CD4-positive, alpha-beta T cell treated with Interleukin-15 for 1 hour (primary cell): ENCODE measurements at places on chromosomes 7 and 10.
A peak's percentile ranks its signal among the peaks of the same experiment; 100 is the strongest.

DNA sequence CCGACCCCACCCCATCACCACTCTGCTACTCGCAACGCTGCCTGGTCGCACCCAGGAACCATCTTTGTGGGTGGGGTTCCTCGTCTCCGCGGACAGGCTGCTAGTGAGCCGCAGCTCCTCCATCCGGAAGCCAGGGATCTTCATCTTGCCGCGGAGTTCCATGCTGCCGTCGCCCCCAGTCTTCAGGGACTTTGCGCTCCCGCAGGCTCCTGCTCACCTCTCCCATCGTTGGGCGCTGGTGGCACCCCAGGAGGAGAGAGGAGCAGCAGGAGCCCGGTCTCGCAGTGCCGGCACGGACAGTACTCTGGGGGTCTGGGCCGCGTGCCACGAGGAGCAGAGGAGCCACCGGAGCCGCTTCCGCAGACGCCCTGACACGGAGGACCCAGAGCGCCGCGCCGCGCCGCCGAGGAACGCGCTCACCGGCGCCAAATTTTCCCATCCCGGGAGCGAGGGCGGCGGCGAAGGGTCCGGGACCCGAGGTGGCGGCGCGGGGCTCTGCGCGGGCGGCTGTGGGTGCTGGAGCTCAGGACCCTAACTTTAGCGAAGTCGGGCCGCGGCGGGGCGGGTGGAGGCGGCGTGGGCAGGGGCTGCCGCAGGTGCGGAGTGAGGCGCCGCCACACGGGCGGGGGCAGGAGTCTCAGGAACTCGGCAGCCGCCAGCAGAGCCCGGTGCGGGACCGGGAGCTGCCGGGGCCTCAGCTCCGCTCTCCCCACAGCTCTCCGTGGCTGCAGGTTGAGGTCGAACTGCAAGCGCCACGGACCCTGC is 750.1 kb upstream of the SORCS1 start:
- no peak for DNase-seq

DNA sequence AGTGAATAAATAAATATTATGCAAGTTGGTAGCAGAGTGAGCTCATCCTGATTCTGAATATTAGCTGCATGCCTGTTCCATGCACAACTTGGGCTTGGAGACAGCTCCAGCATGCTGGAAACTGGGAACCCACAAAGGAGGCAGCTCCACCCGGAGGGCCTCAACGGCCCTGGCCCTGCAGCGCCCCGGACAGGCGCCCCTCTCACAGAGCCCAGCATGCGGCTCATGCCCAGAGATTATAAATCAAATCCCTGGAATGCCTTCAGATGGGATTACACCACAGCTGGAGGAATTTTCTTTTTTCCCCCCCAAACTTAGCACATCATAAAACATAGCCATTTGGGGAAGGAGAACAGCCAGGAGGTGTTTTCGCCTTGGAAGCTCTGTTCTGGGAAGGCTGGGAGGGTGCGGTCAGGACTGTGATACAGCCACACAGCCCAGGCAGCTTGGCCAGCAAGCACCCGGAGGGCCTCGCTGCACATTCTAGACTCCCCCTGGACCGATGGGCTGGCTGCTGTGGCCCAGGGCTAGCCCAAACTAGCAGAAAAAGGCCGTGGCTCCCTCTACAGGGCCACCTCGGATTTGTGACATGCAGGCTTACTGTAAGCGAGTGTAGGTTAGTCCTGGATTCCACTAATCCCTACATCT is 102.4 kb downstream of the PTPN20 start:
- no peak for DNase-seq

DNA sequence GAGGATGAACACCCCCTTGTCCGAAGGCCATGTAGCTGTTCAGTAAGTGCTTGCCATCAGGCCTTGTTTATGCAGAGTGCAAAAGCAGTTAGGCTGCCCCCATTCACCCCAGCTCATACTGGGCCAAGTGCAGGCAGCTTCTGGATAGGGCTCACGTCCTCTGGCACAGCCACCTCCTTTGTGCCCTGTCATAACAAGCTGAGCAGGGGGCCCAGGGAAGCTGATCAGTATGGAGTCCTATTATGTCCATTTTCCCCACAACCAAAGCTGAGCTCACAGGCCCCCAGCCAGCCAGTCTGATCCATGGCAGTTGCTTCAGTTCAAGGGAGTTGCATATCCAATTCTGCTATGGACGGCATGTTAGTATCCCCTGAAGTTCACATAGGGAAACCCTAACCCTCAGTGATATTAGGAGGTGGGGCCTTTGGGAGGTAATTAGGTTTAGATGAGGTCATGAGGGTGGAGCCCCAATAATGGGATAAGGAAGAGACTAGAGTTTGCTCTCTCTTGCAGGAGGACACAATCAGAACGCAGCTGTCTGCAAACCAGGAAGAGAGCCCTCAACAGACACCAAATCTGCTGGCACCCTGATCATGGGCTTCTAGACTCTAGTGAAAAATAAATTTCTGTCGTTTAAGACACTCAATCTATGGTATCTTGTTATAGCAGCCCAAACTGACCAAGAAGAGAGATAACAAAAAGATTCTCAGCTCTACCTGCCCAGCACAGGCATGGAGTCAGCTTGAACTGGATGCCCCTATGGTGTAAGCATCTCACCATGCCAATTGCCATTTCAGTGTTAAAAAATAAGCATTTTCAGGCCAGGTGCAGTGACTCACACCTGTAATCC is 155.9 kb downstream of the FGFR2 start:
- DNase-seq = no peak

DNA sequence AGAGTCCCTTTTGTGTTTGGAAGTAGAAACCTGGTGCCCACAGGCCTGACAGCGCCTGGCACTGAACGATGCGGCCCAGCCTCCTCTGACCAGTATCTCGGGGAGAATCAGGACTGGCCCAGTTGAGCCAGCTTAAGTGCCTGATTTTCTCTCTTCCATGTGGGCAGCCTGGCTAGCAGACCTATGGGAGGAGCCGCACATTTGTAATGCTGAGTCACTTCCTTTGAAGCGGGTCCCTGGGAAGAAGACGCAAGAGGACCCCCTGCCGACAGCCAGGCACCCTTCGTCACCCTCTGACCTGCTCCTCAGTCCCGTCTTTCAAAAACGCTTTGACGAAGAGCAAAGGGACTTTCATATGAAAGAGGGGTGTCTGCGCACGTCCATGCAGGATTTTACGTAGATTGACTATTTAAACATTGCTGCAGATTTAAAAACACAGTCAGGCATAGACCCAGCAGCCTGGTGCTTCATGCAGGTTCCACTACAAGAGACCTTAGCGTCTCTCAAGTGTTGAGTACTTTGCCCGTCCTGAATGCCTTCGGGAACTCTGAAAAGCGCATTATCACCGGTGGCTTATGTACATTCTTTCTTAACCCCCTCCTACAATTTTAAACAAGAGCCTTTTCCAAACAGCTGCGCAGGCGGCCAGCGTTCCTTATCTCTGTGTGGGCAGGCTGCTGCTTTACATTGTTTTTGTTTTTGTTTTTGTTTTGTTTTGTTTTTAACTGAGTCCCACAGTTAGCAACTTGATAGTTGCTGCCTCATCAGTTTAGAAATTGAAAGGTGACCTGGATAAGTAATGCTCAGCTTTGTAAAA is 36.5 kb upstream of the AP5Z1 start:
- peak; percentile 54 for DNase-seq

- DNase-seq = no peak
These were observed 19.6 kb upstream of the PRKAR2B start for GRCh38 chr7:107024906-107025305.

GRCh38 chr10:13712837-13713581 is 126.2 kb downstream of the PRPF18 start:
- DNase-seq = peak; percentile 60

DNA sequence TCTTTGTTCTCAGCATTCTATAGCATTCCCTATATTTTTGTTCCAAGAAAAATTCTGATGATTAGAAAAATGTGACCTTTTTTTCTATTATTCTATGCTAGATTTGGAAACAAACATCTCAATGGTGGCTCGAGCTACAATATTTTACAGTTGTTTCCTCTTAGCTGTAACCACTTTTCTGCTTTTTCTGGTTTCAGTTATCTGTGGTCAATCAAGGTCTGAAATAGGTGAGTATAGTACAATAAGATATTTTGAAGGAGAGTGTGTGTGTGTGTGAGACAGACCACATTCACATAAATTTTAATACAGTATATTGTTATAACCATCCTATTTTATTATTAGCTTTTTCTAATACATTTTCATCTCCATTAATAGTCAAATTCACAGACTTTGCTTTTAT is 564.5 kb upstream of the GHITM start:
- no peak for DNase-seq

DNA sequence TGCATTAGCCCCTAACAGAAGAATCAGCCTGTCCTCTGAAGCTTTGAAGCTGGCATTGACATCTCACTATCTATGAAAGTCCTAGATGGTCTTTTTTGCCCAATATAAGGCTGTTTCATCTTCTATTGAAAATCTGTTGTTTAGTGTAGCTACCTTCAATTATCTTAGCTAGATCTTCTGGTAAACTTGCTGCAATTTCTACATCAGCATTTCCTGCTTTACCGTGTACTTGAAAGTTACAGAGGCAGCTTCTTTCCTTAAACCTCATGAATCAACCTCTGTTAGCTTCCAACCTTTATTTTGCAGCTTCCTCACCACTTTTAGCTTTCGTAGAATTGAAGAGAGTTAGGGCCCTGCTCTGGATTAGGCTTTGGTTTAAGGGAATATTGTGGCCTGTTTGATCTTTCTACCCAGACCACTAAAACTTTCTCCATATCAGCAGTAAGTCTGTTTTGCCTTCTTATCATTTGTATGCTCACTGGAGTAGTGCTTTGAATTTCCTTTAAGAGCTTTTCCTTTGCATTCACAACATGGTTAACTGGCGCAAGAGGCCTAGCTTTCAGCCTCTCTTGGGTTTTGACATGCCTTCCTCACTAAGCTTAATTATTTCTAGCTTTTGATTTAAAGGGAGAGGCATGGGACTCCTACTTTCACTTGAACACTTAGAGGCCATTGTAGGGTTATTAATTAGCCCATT is 32.5 kb downstream of the ARID5B start:
- DNase-seq = no peak

- no peak for DNase-seq
These were observed 10.1 kb downstream of the AQP1 start for GRCh38 chr7:30921540-30922401.

DNA sequence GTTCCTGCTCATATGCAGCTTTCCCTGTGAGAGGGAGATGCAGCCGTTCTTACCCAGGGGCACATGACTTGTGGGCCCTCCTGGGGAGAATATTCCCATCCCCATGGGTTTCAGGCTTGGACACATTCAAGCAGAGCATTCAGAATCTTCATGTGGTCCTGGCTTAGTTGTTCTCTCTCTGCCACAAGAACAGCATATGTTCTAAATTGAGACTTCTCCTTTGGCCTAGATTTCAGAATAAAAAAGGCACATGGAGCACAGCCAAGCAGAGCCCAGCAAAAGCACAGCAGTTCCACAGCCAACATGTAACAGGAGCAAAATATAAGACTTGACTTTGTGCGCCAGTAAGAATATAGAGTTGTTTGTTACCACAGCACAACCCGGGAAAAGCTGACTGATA is 306.4 kb upstream of the MYO3A start:
- no peak for DNase-seq
